ENCODE measurements at places on chromosomes 5 and 9. TPM values are rescaled to one million over a fixed set of nuclear protein-coding genes. Genes with fewer than 3 reads are reported as not detected.

- DNase-seq, result no peak
These were observed 411.5 kb downstream of the RASEF start for GRCh38 chr9:82651474-82651873.

DNA sequence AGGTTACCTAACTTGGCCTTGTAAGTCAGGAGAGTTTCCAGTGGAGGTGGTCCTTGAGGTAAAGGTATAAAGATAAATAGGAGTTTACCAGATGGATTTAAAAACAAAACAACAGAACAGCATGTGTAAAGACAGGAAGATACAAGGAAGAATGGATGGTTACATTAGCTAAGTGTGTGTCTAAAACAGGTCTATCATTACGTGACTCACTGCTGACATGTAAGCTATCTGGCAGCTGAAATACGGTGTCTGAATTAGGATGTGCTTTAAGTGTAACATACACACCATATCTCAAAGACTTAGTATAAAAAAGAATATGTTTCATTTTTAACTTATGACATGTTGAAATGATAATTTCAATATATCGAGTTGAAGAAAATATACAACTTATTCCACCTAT, 405.1 kb upstream of the ADAMTSL1 start:
- no peak for DNase-seq

GRCh38 chr9:134834957-134835419, 45.6 kb upstream of the FCN2 start:
- no peak for DNase-seq

DNA sequence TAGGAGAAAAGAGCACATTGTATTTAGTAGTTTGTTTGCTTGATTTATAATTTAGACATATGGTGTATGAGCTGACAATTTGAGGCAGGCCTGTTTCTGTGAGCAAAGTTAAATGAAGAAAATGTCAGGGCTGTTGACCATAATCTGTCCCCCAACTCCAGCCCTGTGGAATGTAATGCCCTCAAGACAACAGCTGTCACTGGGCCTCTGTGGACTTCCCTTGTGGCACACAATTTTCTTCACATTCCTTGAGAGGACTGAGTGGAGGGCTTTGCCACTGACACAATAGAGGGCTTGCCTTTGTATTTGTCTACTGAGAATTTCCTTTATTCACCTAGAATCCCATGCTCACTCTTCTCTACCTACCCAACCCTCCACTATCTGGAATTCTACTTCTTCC, 141.2 kb upstream of the CD180 start:
- DNase-seq, result no peak

- no peak for DNase-seq
These were observed 292.9 kb downstream of the MED10 start for GRCh38 chr5:6085341-6085860.

- DNase-seq, result no peak
These were observed 1.8 kb downstream of the FGF10 start for GRCh38 chr5:44387406-44387805.

GRCh38 chr5:62631909-62632580, 53.4 kb downstream of the LRRC70 start:
- no peak for DNase-seq

PCDHA12 gene
- 0.10 TPM for polyA plus RNA-seq

DNA sequence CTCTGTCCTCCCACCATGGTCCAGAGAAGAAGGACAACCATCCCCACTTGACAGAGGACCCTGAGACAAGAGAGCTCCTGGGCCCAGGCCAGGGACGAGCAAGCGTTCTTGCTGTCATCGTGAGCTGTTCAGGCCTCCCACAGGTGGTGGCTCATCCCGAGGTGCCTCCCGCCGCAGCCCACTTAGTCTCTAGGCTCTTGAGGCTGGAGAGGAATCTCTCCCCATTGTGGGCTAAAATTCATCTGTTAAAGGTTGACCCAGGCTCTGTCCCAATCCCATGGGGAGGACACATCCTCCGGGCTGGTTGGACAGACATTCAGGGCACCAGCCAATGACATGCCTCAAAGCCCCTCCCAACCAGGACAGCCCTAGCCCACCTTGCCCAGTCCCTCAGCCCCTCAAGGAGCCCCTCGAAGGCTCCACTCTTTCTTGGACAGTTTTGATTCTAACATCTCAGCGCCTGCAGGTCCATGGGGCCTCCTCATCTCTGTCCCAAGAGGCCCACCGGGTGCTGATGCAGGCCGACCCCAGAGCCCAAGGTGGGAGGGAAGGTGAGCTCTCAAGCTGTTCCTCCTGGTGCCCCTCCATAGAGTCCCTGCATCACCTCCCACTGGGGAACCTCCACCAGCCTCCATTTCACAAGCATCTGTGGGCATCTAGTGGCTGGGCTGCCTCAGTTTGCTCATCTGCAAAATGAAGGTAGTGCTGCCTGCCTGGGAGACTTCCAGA, 52.9 kb downstream of the BARX1 start:
- no peak for DNase-seq

GRCh38 chr5:113721171-113721570, 207.7 kb downstream of the YTHDC2 start:
- DNase-seq, result no peak
